Activated T-helper 2 cell treated with anti-CD3 and anti-CD28 coated beads, Interferon-gamma antibody, Interleukin-2, Interleukin-4, amounts not matched to agents 10 μg/mL and 5 μg/mL and 100 μg/mL, durations not matched to agents 14 hours and 24 hours and 36 hours (primary cell): ENCODE measurements at places on chromosomes 16 and 17. TPM values are rescaled to one million over a fixed set of nuclear protein-coding genes. Genes with fewer than 3 reads are reported as not detected.

DNA sequence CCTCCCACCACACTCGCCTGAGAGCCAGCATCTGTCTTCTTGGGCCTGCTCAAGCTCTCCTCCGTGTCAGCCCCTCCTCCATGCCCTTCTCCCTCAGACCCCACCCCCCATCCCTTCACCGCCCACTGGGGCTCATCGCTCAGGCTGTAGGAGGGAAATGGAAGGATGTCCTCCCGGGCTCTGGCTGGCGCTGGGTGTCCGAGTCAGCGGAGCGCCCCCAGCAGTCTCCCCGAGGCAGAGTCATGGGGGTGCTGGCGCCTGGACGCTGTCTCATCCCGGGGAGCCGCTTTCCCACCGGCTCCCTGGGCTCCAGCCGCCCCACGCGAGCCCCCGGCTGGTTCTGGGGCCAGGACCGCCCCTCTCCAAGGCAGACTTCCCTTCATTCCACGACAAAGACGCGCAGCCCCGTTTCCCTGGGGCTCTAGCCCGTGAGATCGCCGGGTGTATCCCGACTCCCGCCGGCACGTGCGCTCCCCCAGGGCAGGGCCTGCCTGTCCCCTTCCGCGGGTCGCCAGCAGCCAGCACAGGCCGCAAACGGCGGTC lies 428 bp upstream of the ANTKMT start:
- peak overlapping the region; percentile 19 for H3K27ac ChIP-seq
- peaks cover 4% of the 10 kb centered on the region for H3K27me3 ChIP-seq
- peak; percentile 33 for DNase-seq
- peak overlapping the region; percentile 71 for H3K4me3 ChIP-seq

DNA sequence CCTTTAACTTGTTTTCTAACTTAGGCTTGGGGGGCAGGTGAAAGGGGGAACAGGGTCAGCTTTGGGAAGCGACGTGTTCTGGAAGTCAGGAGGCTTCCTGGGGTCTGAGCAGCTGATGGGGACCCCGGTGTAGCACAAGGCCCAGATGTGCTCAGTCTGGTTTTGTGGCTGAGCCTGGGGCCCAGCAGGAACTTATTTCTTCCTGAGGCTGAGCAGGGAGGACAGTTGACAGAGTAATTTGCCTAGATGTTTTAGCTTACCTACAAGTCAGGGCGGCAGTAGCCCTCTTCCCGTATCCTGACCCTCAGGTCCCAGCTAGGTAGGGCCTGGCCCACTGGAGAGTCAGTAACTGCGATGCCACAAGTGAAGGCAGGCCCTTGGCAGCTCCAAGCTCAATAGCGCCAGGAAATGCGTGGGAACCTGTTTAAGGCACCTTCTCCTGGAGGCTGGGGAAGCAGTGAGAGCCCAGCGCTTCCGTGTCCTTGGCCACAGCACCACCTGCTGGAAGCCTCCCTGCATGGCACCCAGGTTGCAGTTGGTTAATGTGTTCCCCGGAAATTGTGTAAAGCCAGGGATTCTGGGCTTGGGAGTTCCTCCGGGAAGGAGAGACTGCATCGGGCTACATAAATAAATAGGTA lies 5.2 kb downstream of the CCR7 start:
- H3K4me1 ChIP-seq = peaks cover 61% of the 10 kb centered on the region
- H3K27ac ChIP-seq = peak overlapping the region; percentile 99
- no peaks in the 10 kb centered on the region for H3K27me3 ChIP-seq
- peak overlapping the region; percentile 95 for H3K4me3 ChIP-seq
- peak; percentile 77 for DNase-seq

GRCh38 chr17:17868641-17869522 lies 32.1 kb upstream of the SREBF1 start:
- DNase-seq = no peak
- no peaks in the 10 kb centered on the region for H3K4me1 ChIP-seq
- H3K36me3 ChIP-seq = peaks cover 3% of the 10 kb centered on the region
- no peak overlapping the region for H3K4me3 ChIP-seq
- H3K27me3 ChIP-seq = no peaks in the 10 kb centered on the region
- H3K27ac ChIP-seq = no peak overlapping the region

DNA sequence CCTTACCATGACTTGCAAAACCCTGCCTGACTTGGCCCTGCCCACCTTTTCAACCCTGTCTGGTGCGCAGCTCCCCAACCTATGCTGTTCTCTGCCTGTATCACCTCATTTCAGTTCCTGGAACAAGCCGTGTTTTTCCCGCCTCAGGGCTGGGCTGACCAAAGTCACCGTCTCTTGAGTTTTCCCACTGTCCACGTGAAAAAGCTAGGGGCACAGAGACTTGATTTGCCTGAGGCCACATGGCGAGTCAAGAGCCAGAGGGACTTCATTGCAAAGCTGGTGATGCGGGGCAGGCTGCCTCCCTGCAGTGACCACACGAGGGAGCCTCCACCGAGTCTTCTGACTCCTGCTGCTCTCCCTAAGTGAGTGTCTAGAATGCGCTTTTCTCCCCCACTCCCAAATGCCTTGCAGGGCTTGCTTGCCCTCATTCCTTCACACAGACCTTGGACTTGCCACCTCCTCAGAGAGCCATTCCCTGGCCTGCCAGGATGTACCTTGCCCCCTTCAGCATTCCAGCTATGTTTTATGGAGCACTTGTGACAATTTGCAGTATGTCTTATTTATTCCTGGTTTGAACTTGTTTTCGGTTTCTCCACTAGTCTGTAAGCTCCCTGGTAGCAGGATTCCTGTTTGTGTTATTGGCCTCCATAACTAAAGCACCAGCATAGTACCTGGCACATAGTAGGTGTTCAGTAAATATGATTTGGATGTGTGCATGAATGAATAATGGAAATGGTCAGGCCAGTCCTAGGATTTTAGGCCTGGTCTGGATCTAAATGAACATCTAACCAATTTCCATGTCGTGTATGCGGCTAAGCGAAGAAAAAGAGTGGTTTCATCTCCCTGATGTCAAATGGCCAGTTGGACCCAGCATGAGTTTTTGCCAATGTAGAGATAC lies 252.3 kb downstream of the SNX29 start:
- no peak overlapping the region for H3K27ac ChIP-seq
- H3K27me3 ChIP-seq = no peaks in the 10 kb centered on the region
- DNase-seq = no peak
- H3K4me1 ChIP-seq = no peaks in the 10 kb centered on the region
- no peaks in the 10 kb centered on the region for H3K36me3 ChIP-seq

DNA sequence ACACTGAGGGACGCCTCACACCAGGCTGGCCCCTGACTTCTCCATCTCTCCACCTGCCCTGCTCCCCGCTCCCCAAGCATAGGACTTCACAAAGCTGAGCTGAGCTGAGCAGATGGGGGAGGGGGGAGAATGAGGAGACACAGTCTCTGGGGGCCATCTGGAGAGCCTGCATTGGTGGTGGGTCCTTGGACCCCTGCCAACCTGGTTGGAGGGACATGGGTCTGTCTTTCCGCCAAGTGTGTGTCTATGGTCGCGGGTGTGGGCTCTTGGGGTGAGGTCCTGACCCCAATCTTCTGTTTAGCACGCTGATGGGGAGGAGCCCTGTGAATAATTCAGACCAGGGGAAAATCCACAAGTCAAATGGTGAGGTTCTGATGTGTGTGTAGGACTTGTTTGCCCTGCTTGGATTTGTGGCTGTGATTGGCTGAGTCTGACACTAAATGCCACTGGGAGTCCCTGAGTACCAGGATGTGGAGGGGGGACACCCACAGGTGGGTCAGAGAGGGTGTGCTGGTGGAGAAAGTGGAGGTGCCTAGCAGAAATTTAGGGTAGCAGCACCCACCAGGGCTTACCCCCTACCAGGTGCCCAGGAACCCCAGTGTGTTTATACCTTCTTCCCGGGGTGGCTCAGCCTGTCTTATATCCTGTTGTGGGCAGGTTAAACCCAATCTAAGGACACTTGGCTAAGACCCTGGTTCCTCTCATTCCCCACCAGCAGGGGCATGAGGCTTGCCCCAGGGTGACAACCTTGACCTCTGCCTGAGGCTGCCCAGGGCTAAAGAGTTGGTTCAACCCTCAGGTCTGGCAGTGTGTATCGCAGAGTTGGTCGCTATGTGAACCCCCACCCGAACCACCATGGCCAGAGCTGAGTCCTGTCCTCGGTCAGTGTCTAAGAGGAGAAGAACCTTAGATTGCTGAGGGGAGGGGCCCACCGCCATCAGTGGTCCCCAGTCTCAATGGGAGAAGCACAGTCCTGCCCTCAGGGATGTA lies 2.1 kb downstream of the FMNL1 start:
- peak overlapping the region; percentile 97 for H3K27ac ChIP-seq
- peaks cover 69% of the 10 kb centered on the region for H3K36me3 ChIP-seq
- H3K27me3 ChIP-seq = no peaks in the 10 kb centered on the region

Gene SYNGR3
- total RNA-seq = 21.1 and 21.3 TPM in 2 replicates

Gene CCL13
- not detected in 2 replicates for total RNA-seq

Gene GLIS2
- total RNA-seq = 2.1 and 2.5 TPM in 2 replicates
